ENCODE measurements at places on chromosomes 5 and 9. TPM values are rescaled to one million over a fixed set of nuclear protein-coding genes. Genes with fewer than 3 reads are reported as not detected.

GRCh38 chr5:132981288-132981687, 17.9 kb upstream of the AFF4 start:
- H3K36me3 ChIP-seq: no peaks in the 10 kb centered on the region
- no peak for DNase-seq
- H3K27ac ChIP-seq: no peak overlapping the region

DNA sequence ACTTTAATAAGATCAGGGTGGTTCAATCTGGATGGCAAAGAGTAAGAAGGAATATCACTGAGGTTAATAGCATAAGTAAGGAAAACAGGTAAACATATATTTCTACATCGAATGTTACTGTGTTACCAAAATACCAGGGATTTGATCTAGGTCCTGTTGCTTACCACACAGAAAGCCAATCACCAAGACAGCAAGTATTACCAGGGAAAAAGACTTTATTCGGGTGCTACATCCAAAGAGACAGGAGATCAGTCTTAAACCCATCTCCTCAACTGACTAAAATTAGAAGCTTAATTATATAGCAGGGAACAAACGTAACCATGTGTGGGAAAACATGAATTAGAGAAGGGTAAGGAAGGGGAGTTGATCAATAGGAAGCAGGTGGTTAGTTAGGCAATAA, 500.1 kb downstream of the EFNA5 start:
- no peaks in the 10 kb centered on the region for H3K27me3 ChIP-seq
- H3K27ac ChIP-seq: no peak overlapping the region
- no peaks in the 10 kb centered on the region for H3K4me1 ChIP-seq
- H3K4me3 ChIP-seq: no peak overlapping the region
- no peak for DNase-seq
- no peaks in the 10 kb centered on the region for H3K36me3 ChIP-seq

DNA sequence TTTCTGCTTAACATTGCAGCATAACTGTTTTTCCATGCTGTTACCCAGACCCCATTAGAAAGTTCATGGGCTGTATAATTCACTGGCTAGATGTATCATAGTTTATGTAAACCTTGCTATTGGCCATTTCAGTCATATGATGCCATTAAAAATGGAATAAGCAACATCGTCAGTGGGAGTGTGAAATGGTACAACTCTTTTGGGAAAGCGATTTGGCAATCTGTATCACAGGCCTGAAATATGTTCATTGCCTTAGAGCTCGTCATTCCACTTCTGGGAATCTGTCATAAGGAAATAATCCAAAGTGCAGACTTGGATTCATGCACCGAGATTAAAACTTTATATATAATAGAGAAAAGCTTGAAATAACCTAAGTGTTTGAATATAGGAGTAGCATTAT, 77.9 kb upstream of the KLF4 start:
- H3K36me3 ChIP-seq: no peaks in the 10 kb centered on the region
- H3K4me3 ChIP-seq: no peak overlapping the region
- no peaks in the 10 kb centered on the region for H3K27me3 ChIP-seq

- DNase-seq: no peak
- no peaks in the 10 kb centered on the region for H3K27me3 ChIP-seq
- no peaks in the 10 kb centered on the region for H3K36me3 ChIP-seq
- no peak overlapping the region for H3K4me3 ChIP-seq
These were observed 60.2 kb downstream of the MLLT3 start for GRCh38 chr9:20562051-20562450.

- DNase-seq: no peak
- H3K4me1 ChIP-seq: no peaks in the 10 kb centered on the region
- H3K27ac ChIP-seq: no peak overlapping the region
- H3K27me3 ChIP-seq: no peaks in the 10 kb centered on the region
- H3K4me3 ChIP-seq: no peak overlapping the region
These were observed 944.5 kb upstream of the CTNND2 start for GRCh38 chr5:12848709-12849108.

DNA sequence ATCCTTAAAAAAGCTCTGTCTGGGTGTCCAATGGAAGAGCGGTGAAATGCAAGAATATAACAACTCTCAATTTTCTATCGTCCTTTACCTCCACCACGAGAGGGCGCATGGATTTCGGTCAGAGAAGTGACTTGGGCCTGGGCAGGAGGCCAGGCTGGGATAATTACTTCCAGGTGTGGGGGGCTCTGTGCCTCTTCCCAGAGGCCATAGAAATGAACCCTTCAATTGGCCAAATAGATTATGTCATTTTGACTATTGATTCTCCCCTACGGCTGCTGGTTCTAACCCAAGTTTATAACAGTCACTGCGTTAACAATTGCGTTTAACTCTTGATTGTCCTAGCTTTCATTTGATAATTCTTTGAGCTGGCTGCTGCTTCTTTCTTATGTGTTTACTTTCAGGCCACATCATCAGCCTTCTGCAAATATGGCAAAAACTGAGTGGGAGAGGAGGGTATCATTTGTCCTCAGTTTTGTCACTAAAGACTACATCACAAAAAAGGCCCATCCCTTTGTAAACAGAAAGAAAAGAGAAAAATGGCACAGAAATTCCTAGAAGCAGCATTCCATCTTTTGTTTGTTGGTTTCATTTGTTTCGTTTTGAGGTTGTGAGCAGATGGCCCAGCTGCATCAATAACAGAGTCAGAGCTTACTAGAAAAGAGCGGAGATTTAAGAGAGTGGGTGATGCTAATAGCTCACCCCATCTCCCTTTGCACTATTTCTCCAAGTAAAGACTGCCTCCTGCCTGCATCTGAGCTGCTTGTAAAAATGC, 45.4 kb upstream of the ZFR start:
- H3K27ac ChIP-seq: no peak overlapping the region
- no peaks in the 10 kb centered on the region for H3K27me3 ChIP-seq
- H3K4me1 ChIP-seq: no peaks in the 10 kb centered on the region
- DNase-seq: peak; percentile 80
- no peak overlapping the region for H3K4me3 ChIP-seq
- no peaks in the 10 kb centered on the region for H3K36me3 ChIP-seq

DNA sequence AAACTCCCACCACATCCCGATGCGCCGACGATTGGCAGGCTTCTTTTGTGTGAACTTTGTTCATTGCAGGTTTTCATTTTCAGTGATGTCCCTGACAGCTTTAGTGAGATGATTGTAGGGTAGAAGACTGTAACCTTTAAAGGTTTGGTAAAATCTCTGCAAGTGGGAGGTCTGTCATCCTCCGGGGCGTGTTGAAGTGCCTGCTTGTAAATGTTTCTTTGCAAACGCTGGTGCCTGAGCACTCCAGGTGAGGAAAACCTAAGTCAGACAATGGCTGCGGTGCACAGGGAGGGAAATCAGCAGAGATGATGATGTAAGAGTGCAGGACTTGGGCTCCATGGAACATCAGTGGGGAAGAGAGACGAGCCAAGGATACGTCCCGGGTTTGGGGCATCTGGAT, 228.1 kb downstream of the DRD1 start:
- no peak overlapping the region for H3K27ac ChIP-seq
- H3K36me3 ChIP-seq: no peaks in the 10 kb centered on the region
- H3K27me3 ChIP-seq: peaks cover 12% of the 10 kb centered on the region
- no peak overlapping the region for H3K4me3 ChIP-seq
- DNase-seq: no peak
- H3K4me1 ChIP-seq: peaks cover 3% of the 10 kb centered on the region

DNA sequence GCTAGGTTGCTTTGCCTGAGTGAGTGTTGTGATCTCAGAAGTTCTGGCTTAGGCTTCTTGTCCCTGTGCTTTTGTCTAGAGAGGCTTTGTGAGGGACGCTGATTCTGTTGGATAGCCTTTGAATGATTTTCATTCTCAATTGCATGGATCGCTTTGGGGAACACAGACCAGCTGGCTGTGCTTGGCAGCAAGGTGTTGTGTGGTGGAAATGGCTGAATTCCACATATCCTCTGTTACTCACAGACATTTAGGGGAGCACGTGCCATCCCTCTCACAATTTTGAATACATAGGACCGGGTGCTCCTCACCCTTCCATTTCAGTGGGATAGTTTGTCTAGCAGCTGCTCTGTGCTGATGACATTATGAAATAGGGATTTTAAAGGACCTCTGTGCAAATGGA, 76.2 kb downstream of the IQGAP2 start:
- H3K4me3 ChIP-seq: no peak overlapping the region
- DNase-seq: no peak
- no peaks in the 10 kb centered on the region for H3K36me3 ChIP-seq
- no peaks in the 10 kb centered on the region for H3K27me3 ChIP-seq

DNA sequence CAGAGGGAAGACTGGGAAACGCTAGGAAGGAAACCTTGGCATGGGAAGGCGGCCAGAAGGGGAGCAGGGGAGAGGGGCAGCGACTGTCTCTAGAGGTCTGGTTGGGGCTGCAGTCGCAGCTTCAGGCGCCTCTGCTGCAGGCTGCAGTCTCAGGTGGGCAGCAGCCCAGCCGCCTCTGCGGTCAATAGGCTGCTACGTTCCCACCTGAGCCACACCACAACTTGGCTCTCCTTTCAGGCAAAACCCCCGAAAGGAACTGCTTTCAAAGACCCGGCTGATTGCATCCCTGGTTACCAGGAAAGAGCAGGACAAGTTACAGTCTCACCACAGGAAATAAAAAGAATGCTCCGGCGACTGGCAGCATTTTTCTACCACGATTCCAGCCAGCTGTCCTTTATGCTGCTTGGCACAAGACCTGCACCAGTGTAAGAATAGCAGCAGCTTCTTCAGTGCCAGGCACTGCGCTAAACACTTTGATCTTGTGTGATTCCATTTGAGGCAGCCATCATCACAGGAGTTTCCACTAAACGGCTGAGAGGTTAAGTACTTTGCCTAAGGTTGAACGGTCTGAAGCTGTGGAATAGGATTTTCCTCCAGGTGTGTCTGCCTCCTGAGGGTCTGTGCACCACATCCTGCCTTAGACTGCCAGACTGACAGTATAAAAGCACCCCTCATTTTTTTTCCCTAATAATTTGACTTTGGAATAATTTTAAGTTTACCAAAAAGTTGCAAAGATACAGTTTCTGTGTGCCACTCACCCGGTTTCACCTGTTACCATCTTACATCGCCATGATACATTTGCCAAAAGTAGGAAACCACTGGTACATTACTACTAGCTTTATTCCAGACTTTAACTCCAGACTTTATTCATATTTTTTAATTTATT, 7.5 kb downstream of the RPS14 start:
- no peaks in the 10 kb centered on the region for H3K27me3 ChIP-seq
- peaks cover 12% of the 10 kb centered on the region for H3K4me1 ChIP-seq
- no peak overlapping the region for H3K27ac ChIP-seq
- no peak overlapping the region for H3K4me3 ChIP-seq
- H3K36me3 ChIP-seq: no peaks in the 10 kb centered on the region

DNA sequence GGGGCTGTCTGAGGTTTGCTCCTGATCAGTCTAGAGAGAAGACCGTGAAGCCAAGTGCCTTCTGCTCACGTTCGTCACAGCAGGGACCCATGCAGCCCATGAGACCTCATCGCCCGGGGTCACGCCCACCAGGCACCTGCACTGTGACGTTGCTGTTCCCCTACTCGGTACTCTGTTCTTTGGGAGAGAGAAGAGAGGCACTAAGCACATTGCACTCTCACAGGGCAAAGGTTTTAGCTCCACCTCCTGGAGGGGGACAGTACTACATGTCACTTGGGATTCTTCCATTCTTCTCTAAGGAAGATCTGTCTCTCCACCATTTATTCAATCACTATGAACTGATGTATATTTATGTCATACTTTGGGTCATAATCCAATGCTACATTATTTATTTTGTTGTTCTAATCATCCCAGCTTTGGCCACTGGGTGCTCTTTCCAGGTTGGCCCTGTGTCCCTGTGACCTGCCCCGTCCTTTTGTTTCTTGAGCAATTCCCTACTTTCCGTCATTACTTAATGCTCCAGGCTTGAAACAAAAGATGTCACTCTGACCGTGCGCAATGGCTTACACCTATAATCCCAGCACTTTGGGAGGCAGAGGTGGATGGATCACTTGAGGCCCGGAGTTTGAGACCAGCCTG, 31.4 kb upstream of the BRD3 start:
- H3K36me3 ChIP-seq: no peaks in the 10 kb centered on the region
- DNase-seq: no peak
- H3K4me3 ChIP-seq: no peak overlapping the region
- no peaks in the 10 kb centered on the region for H3K4me1 ChIP-seq
- no peaks in the 10 kb centered on the region for H3K27me3 ChIP-seq

- peaks cover 62% of the 10 kb centered on the region for H3K27me3 ChIP-seq
- H3K4me3 ChIP-seq: peak within 1 kb of the TSS; percentile 87
- peak within 1 kb of the TSS; percentile 76 for H3K27ac ChIP-seq
- DNase-seq: peak; percentile 84
- H3K4me1 ChIP-seq: no peaks in the 10 kb centered on the region
- no peaks in the 10 kb centered on the region for H3K36me3 ChIP-seq
These were observed at the start of gene VLDLR for GRCh38 chr9:2621722-2622460. TSS of gene VLDLR (plus strand) at chr9:2621787. CDS start at chr9:2622190, 403 bp downstream.

- no peaks in the 10 kb centered on the region for H3K36me3 ChIP-seq
- no peak overlapping the region for H3K4me3 ChIP-seq
- no peak overlapping the region for H3K27ac ChIP-seq
- H3K4me1 ChIP-seq: no peaks in the 10 kb centered on the region
These were observed 14.1 kb upstream of the GPR150 start for GRCh38 chr5:95605786-95606185.

DNA sequence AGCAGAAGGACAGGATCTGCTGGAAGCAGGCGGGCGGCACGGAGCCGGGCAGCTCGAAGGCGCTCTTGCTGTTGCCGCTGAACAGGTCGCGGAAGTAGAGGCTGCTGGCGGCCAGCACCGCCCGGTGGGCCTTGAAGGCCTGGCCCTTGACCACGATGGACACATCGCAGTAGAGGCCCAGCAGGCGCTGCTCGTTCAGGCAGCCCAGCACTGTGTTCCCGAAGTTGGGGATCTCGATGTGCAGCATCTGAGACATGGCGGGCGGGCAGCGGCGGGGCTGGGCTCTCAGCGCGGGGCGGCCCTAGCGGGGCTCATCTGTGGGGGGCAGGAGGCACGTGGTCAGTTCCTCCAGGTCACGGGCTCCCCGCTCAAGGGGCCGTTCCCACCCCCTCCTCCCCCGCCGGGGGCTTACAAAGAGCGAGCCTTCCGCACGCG, 44.8 kb downstream of the NACC2 start:
- H3K4me3 ChIP-seq: peak overlapping the region; percentile 55
- H3K27me3 ChIP-seq: peaks cover 21% of the 10 kb centered on the region
- H3K4me1 ChIP-seq: peaks cover 27% of the 10 kb centered on the region
- no peak overlapping the region for H3K27ac ChIP-seq

DNA sequence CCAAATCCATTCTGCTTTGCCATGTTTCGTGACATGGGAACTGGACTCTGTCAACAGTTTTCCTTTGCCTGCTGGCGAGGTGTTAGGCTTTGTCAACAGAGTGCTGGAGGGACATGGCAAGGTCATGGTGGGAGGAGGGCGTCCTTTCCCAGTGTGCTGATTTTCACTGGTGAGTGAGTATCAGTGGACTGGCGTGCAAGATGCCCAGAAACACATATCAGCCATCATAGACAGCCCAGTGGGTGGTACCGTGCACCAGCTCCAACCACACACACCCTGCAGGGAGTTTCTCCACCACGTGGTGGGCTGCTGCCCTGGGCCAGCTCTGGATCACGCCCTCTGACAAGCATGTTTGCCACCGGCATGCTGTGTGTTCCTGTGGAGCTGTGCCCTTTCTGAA, 50.0 kb upstream of the ABL1 start:
- peaks cover 7% of the 10 kb centered on the region for H3K4me1 ChIP-seq
- no peak for DNase-seq
- no peak overlapping the region for H3K27ac ChIP-seq
- no peaks in the 10 kb centered on the region for H3K36me3 ChIP-seq
- no peak overlapping the region for H3K4me3 ChIP-seq
- no peaks in the 10 kb centered on the region for H3K27me3 ChIP-seq

The BTNL8 gene
- total RNA-seq: 1.8 TPM

The PCDHB12 gene
- total RNA-seq: 2.6 TPM

The TLR4 gene
- total RNA-seq: 62.1 TPM

The PCDHGA9 gene
- total RNA-seq: 4.6 TPM

The LHX3 gene
- not detected for total RNA-seq

The CDKN2B-AS1 gene
- total RNA-seq: 1.6 TPM

The PAIP1 gene
- total RNA-seq: 78.2 TPM

The PCDHB13 gene
- 2.1 TPM for total RNA-seq

The FOXD4L3 gene
- total RNA-seq: not detected

All from left lung (tissue), 14 donors.